Urinary bladder (tissue), 4 donors: ENCODE measurements at places on chromosomes 4 and X. TPM values are rescaled to one million over a fixed set of nuclear protein-coding genes. Genes with fewer than 3 reads are reported as not detected.

FAM9B gene
- total RNA-seq, result 0.79 TPM

HTN1 gene
- not detected for total RNA-seq

TRIM61 gene
- total RNA-seq, result 3.6 TPM

STK26 gene
- 26.3 TPM for total RNA-seq

GRCh38 chr4:5887011-5887360 is 5.9 kb downstream of the CRMP1 start:
- DNase-seq, result no peak

AMER1 gene
- total RNA-seq, result 5.0 TPM

DNA sequence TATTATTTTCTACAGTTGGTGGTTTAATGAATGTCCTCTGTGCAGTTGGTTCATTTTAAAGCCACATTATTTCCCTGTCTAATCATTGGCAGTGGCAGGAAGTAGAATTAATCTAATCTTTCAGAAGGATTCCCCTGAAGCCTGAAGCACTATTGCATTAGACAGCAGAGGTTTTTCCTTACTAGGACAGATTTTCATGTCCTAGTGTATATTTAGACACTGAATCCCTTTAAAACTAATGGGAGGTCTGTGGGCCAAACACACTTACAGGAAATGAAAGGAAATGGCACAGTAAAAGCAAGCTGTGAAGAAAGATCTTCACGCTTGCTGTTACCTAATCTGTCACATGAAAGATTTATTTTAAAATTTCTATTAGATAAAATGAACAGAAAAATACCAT is 165.2 kb downstream of the SLC39A8 start:
- DNase-seq, result no peak

CENPVL1 gene
- not detected for total RNA-seq

- no peak for DNase-seq
Observed at GRCh38 chrX:53379008-53379710, 43.3 kb downstream of the SMC1A start.

GRCh38 chrX:104420907-104421306 is 145.1 kb upstream of the IL1RAPL2 start:
- no peak for DNase-seq

- no peak for DNase-seq
Observed at GRCh38 chr4:148964456-148964855, 522.2 kb upstream of the NR3C2 start.

- DNase-seq, result no peak
Observed at GRCh38 chr4:139576219-139576618, 20.2 kb upstream of the SETD7 start.

MEPE gene
- total RNA-seq, result not detected

DNA sequence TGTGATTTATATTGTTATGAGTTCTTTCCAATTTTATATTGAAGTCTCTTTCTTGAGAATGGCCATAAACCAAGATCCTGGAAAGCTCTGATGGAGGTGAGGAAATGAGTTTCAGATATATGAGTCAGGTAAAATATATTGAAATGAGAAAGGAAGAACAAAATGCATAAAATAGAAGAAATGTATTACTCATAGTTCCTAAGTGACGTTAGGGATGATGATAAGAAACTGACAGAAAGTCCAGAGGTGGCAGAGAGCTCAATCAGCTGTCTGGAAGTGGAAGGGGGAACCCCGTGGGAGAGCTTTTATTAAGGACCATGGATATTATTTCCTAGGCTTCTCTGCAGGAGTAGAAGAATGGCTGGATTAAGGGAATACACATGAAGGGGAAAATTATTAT is 24.6 kb downstream of the UGT2B7 start:
- no peak for DNase-seq

DNA sequence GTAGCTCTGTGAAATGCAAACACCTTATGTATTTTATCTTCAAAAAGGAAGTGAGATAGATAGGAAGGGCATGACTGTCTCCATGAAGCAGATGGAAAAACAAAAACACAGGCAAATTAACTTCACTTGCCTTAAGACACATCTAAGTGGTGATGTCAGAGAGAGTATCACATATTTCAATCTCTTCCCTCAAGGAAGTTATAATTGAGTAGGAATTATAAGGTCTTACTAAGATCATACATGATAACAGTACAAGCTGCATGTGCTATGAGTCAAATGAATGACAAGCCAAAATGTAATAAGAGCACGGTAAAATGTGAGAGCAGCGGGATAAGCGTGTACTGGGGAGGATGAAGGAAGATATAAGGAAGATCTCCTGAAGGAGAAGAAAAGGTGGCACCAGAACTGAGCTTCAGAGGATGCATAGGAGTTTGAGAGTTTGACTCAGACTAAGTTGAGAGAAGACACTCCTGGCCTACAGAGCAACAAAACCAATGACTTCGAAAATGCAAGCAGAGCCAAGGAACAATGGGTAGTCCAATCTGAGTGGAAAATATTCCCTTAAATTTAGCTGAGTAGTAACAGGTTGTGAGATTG is 43.3 kb upstream of the GALNT7 start:
- DNase-seq, result no peak

- DNase-seq, result no peak
Observed at GRCh38 chr4:175308236-175308635, 390.1 kb downstream of the ADAM29 start.

LNX1 gene
- total RNA-seq, result 7.9 TPM

DNA sequence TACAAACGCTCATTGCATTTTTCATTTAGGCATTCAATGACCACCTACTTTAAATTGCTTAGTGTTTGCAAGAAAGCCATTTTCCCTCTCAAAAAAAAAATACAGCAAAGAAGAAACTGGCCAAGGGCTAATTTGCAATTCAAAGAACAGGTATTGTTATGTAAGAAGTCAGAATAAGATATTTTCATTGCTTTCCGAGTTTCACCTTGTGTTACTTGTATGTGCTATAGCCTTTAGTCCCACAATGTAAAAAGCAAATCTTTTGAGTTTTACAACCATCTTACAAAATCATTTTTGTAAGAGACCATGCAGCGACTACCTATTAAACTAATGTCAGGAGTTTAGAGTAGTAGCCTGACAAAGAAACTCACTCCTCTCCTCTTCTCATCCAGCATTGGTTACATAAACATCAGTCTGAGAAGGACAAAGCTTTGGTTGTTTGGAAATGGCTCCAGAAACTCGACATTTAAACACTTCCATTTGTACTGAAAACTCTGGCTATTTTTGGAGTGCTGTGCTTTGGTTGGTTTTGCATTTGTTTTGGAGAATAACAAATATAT is 15.3 kb downstream of the TENM3 start:
- no peak for DNase-seq

USP27X gene
- total RNA-seq, result 5.4 TPM

GRCh38 chr4:113457886-113458285 is 303.7 kb downstream of the CAMK2D start:
- DNase-seq, result no peak

DNA sequence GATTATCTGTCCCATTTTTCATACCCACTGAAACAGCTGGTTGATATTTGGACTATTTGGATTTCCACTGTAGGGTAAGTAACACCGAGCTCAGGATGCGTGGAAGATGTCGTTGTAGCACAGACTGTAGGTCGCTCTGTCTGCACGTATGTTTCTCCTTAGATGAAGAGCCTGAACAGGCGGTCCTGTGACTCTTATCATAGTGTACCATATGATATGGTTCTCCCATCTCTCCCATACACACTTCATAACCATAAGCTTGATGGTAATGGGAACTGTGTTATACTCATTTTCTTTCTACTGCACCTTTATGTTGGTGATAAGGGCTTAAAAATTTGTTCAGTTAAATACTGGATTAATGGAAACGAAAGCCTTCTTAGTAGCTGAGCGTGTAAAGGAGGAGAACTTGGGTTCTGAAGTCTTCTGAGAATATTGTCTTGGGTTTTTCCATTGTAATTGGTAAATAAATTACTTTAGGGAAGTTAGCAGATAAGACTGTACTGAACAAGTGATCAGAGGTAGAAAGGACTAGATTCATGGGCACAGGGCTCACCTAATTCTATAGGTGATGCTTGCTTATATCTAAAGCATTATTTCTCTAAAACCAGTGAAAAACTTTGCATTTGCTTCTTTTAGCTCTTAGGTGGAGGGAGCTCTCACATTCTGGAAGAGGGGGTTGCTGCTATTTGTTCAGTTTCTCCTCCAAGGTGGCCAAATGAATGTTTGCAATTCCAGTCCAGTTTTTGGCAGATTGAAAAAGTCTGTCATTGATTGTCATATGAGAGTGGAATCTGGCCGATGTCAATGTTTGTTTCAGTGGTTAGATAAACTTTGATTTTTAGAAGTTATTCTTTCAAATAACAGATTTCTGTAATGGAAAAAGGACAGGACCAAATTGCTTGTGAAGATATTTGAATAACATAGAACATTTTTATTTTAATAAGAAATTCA is 15.8 kb downstream of the SMAD1 start:
- DNase-seq, result no peak
